ENCODE measurements at places on chromosomes 7 and 10.

DNA sequence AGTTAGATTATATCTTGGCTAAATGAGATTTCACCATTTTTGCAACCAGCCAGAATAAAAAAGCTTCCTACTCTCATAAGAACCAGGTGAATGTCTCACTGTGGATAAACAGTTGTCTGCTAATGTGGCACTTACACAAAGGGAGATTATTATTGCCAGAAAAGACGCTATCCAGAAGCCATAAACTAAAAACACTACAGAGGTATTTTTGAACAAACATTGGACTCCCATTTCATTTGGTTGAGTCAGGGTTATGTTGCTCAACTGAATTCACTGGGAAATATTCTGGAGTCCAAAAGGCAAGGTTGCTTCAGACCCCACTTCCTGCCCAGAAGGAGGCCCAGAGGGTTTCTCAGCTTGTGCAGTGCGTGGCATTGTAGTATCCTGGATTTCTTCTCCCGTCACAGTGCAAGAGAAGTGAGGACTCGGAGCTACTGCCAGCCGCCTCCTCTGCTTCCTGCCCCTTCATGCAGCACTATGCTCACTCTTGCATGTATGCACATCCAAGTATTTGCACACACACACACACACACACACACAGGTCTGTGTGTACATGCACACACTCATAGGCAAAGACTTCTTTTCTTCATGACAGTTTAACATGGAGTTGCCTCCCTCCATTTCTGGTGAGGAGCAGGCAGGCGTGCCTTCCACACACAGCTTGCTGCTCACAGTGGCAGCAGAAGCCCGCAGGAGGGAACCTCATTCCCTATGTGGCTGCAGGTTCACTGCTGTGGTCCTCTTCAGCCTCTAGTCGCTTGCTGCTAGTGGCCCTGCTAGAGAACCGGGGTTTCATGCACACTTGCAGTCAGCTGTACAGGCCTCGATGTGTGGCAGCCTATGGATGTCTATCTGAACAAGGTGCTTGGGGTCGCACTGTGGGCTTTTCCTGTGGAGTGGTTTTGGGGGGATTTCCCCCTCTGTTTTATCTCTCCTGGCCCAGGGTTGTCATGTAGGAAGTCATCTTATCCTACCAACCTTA, 10.1 kb downstream of the DENND10 start:
- DNase-seq: no peak

GRCh38 chr10:52652431-52653262, 119.9 kb downstream of the MBL2 start:
- DNase-seq: no peak

DNA sequence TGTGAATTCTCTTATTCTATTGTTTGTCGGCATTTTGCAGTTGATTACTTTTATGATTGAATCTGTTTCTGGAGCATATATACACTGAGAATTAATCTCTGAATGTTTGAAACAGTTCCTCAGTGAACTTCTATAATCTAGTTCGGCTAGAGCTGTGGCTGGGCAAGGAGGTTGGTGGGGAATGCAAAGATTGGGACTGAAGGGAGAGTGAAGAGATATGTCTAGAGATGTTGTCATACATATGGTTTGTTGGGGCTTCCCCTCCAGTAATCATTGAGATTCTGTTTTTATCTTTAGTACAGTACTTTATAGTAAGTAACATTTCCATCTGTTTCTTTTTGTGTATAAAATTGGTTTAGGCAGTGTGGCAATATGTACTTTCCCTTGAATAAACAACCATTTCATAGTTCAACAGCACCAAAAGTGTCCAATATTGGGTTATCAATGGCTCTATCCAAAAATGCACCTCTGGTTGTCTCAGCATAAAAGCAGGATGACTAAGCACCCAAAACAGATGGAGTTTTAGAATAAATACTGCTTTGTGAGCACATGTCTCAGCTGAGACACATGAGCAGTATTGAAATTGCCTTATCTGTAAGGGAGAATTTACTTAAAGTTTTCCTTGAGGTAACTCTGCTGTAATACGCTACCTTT, 36.7 kb downstream of the WAC start:
- DNase-seq: no peak

- no peak for DNase-seq
These were observed 6.7 kb downstream of the GSDME start for GRCh38 chr7:24750441-24751055.

- no peak for DNase-seq
These were observed 2.5 kb upstream of the HABP2 start for GRCh38 chr10:113550365-113550764.

GRCh38 chr7:112405286-112405685, 45.0 kb upstream of the IFRD1 start:
- no peak for DNase-seq

- DNase-seq: no peak
These were observed 14.2 kb downstream of the DUSP5 start for GRCh38 chr10:110511734-110512449.

DNA sequence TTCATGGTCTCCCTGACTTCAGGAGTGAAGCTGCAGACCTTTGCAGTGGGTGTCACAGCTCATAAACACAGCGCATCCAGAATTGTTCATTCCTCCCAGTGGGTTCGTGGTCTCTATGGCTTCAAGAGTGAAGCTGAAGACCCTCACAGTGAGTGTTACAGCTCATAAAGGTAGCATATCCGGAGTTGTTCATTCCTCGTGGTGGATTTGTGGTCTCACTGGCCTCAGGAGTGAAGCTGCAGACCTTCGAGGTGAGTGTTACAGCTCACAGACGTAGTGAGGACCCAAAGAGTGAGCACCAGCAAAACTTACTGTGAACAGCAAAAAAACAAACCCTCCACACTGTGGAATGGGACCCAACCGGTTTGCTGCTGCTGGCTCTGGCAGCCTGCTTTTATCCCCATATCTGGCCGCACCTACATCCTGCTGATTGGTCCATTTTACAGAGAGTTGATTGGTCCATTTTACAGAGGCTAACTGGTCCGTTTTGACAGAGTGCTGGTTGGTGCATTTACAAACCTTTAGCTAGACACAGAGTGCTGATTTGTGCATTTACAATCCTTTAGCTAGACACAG, 308.8 kb downstream of the PTPRN2 start:
- DNase-seq: peak; percentile 9

DNA sequence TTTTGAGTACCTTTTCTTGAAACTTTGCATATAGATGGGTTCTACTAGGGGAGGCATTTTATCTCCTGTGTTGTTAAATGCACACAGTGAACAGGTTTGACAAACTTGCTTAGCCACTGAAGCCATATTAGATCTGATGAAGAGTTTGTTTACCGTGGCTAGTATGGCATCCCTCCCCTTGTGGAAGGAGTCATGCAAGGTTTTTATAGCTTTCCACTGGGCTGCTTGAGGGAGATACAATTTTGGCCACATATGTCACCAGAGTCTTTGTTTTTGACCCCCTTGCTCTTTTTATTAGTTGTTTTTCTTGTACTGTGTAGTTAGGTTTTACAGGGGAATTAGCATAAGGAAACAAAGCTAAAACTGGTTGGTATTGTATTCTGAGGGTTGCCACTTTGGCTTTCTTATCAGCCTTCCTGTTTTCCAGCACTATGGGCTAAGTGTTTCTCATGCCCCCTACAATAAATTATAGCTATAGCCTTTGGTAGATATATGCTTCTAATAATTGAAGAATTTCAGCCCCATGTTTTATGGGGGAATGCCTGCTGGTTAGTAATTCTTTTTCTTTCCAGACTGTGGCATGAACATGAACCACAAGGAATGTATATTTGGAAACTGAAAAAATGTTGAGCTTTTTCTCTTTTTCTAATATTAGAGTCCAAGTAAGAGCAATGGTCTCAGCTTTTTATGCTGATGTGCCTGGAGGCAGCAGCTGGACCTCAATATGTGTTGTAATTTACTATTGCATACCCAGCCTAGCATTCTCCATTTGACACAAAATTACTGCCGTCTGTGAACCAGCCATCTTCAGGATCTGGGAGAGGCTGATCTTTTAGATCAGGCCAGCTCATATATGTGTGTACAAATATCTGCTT, 18.4 kb upstream of the STEAP2 start:
- no peak for DNase-seq

GRCh38 chr7:94532676-94533075, 23.1 kb downstream of the CASD1 start:
- no peak for DNase-seq

Data from spleen (tissue), 13 donors.